Activated T-helper 1 cell treated with anti-CD3 and anti-CD28 coated beads, Interleukin-12 subunit alpha, Interleukin-12 subunit beta, Interleukin-2, Interleukin-4 antibody, amounts not matched to agents 30 ng/mL and 10 ng/mL and 1 ng/mL, durations not matched to agents 14 hours and 24 hours and 36 hours (primary cell): ENCODE measurements at places on chromosomes 12 and 14. TPM values are rescaled to one million over a fixed set of nuclear protein-coding genes. Genes with fewer than 3 reads are reported as not detected.

The FBXW8 gene
- total RNA-seq, result 6.7 and 7.3 TPM in 2 replicates

The NKX2-1 gene
- total RNA-seq, result not detected in 2 replicates

The KCNH3 gene
- total RNA-seq, result 0.93 and 1.6 TPM in 2 replicates

The TDRD9 gene
- not detected in 2 replicates for total RNA-seq

The PRR4 gene
- 1.9 and 3.6 TPM in 2 replicates for total RNA-seq

The IAPP gene
- not detected in 2 replicates for total RNA-seq

The BMAL2 gene
- total RNA-seq, result 57.2 and 58.0 TPM in 2 replicates

The EXOC3L4 gene
- not detected in 2 replicates for total RNA-seq

The IFNG-AS1 gene
- 0.41 and 0.83 TPM in 2 replicates for total RNA-seq

The CCDC175 gene
- total RNA-seq, result not detected in 2 replicates

The RPL36AL gene
- 224 and 237 TPM in 2 replicates for total RNA-seq

The ZC2HC1C gene
- total RNA-seq, result 0.71 and 0.80 TPM in 2 replicates

The CD63 gene
- total RNA-seq, result 183 and 198 TPM in 2 replicates

The KERA gene
- not detected in 2 replicates for total RNA-seq

The PPFIA2 gene
- not detected in 2 replicates for total RNA-seq

The SIX1 gene
- 0.39 and 0.41 TPM in 2 replicates for total RNA-seq

The PRH2 gene
- not detected in 2 replicates for total RNA-seq

The CYP46A1 gene
- total RNA-seq, result 0.27 TPM in 1 of 2 replicates, not detected in the other

The LRRC10 gene
- total RNA-seq, result not detected in 2 replicates

The IRF9 gene
- total RNA-seq, result 130 and 152 TPM in 2 replicates

The RIPK3 gene
- total RNA-seq, result 14.3 and 14.5 TPM in 2 replicates

The IFI27 gene
- 37.0 and 42.2 TPM in 2 replicates for total RNA-seq

The CLEC4C gene
- not detected in 2 replicates for total RNA-seq

The FAR2 gene
- total RNA-seq, result 5.2 and 5.4 TPM in 2 replicates

The ENDOU gene
- total RNA-seq, result not detected in 2 replicates

The BCL11B gene
- 43.5 and 45.4 TPM in 2 replicates for total RNA-seq

The JKAMP gene
- total RNA-seq, result 27.6 and 28.8 TPM in 2 replicates

The CLEC7A gene
- total RNA-seq, result 0.17 TPM in 1 of 2 replicates, not detected in the other

The ACOT4 gene
- total RNA-seq, result 1.1 and 1.9 TPM in 2 replicates

The ABCC9 gene
- not detected in 2 replicates for total RNA-seq

The KRT7 gene
- total RNA-seq, result 15.5 and 21.2 TPM in 2 replicates

The CCDC198 gene
- total RNA-seq, result not detected in 2 replicates

The RNF212B gene
- not detected in 2 replicates for total RNA-seq

The INSM2 gene
- not detected in 2 replicates for total RNA-seq

The PPP1R1A gene
- total RNA-seq, result 0.29 TPM in 1 of 2 replicates, not detected in the other

The TOGARAM1 gene
- total RNA-seq, result 9.3 TPM in 2 replicates

The TAS2R19 gene
- total RNA-seq, result 3.6 and 4.3 TPM in 2 replicates
